ENCODE measurements at places on chromosomes 1 and 21.

DNA sequence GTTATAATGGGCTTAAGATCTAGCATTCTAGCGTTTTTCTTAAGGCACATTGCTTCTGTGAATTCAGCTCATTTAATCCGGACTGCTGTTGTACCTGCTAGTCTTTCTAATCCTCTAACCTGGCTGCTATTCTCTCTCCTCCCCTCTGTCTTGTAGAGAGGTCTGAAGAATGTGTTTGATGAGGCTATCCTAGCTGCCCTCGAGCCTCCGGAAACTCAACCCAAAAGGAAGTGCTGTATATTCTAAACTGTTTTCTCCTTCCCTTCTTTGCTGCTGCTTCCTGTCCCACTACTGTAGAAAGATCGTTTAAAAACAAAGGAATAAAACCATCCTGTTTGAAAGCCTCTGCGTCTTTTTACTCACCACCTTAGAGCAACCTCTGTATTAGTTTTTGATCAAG, 37.3 kb downstream of the CDC42 start:
- no peak for DNase-seq

DNA sequence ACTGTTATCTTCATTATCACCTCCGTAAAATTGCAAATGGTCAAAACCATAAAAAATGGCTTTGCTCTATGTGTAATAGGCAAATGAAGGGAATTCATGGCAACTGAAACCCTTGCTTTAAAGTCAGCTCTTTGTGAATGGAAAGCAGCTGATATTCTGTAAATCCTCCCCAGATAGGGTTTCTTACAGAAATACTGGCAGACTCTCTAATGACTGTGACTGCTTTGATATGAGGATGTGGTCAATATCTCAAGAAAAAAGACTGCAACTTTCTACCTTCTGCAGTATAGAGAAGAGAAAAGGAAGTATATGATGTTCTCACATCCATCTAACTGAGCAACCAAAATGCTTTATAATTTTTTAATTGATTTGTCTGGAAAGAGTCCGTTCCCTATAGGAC, 193.1 kb downstream of the ST6GALNAC3 start:
- DNase-seq, result no peak

DNA sequence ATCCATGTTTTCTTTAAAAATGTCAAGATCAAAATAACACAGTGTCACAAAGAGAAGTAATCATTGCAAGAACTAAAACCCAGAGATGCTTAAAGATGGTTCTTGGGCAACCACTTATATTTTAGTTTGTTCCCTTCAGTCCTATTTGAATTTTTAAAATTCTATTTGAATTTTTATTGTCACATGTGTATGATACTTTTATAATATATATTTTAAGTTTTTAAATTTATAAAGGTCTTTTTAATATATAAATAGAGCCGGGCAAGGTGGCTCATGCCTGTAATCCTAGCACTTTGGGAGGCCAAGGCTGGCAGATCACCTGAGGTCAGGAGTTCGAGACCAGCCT, 22.3 kb upstream of the DISC1 start:
- DNase-seq, result no peak

DNA sequence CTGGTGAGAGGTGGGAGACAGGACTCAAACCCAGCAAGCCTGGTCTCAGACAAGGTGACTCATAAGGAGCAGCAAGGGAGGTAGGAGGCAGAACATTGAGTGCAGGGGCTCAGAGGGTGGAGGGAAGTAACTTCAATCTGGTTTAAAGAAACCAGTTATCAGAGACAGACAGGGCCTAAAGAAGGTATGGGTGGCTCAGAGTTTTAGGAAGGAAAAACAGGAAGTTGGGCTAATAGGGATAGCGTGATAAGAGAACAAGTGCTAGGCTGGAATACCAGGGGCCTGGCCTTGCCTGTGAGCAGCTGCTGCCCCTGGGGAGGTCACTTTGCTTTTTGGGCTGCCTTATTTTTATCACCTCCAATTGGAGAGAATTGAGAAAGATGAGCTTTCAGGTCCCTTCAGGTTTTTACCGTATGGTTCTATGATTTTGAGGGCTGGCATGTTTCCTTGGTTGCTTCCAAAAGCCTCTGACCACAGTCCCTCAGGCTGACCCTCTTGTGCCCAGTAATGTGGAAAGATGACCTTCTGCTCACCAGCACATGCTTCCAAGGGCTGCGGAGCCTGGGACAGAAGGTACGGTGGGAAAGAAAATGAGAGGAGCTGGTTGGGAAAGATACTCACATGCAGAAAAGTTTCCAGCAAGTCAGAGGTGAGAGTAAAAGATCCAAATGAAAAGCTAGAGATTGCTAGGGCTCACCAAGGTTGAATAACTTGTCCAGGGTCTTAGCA, 77.0 kb downstream of the DDR2 start:
- no peak for DNase-seq

DNA sequence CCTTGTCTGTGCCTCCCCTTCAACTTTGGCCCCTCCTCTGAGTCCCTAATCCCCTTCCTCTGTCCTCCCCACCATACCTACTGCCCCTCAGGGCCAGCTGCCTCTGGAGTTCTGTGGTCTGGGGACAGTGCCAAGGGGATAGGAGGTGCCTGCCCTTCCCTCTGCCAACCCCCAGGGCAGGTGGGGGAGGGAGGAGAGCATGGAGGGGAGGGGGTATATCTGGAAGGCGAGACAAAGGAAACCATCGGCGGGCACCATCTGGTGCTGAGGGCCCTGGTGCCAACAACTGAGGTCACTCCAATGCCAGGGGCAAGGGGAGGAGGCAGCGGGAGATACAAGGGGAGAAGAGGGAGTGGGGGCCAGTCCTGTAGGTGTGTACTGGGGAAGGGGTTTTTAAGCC, 9.6 kb downstream of the RAB25 start:
- DNase-seq, result no peak

DNA sequence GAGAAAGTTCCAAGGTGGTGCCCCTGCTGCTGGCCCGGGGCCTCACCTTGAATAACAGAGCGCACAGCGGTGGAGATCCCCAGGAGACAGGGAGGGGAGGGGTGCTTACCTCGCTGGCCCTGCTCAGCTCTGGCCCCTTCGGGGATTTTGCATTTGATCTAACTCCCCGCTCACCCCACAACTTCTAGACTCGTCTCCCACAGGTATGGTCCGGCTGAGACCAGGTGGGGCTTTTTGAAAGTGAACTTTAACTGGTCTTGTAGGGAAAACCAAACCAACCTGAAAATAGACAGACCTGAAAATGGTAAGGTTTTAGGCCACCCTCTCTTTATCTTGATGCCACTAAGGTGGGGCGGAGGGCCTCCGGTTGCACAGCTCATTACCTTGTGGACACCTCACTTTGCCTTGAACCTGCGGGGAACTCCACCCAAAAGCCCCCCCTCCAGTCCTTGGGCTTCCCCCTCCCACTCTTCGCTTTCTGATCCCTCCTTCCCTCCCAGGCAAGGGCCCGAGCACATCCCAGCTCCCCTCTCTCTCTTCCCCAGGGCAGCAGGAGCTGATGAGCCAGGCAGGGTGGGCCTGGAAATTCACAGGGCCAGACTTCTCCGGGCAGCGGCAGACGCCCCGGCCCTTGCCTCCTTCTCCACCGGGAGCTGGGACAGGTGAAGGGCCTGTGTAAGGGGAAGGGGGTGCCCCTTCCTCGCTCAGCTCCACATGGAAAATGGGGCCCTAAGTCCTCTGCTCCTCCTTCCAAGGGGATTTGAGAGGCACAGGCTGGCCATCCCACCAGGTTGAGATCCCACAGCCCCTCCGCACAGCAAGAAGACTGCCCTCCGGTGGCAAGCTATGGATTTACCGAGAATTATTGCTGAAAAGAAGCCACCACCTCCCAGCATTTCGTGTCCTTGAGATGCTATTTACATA, 16.1 kb downstream of the TNFRSF8 start:
- DNase-seq, result peak; percentile 64

Data from EL (cell line).